ENCODE measurements at places on chromosomes 7 and 10.

- no peak for DNase-seq
Observed at GRCh38 chr7:33632322-33632721, 273.0 kb upstream of the BMPER start.

GRCh38 chr7:28145931-28146330 lies 34.7 kb downstream of the JAZF1 start:
- no peak for DNase-seq

- DNase-seq: no peak
Observed at GRCh38 chr10:59107147-59107546, 69.3 kb upstream of the PHYHIPL start.

DNA sequence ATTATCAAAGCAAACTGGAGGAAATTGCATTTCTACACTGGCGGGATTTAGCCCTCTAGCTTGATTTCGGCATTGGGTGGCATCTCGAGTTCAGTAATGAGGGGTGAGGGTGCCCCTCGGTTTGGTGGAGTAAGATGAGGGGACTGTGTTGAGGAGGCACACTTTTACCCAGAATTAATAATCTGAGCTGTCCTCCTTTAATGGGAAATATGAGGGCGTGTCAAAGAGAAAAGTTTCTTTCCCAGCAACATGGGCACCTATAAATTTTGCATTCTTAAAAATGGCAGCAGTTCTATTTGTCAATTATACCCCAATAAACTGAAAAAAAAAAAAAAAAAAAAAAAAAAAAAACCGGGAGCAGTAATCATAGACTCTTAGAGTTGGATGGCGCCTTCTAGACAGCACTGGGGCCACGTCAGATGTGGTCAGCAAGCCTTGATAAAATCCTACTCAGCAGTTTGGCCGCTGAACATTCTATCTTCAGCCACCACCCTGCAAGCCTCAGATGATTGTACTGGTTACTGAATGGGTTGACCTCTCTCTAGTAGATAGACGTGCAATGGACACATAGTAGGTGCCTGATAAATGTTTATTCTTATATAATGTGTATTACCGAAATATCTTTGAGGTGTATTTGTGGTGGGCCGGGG lies 931 bp downstream of the PAPSS2 start:
- DNase-seq: no peak

GRCh38 chr10:70890917-70891431 lies 2.6 kb upstream of the PCBD1 start:
- DNase-seq: no peak

- no peak for DNase-seq
Observed at GRCh38 chr10:35089611-35090161, 455 bp downstream of the CUL2 start.

DNA sequence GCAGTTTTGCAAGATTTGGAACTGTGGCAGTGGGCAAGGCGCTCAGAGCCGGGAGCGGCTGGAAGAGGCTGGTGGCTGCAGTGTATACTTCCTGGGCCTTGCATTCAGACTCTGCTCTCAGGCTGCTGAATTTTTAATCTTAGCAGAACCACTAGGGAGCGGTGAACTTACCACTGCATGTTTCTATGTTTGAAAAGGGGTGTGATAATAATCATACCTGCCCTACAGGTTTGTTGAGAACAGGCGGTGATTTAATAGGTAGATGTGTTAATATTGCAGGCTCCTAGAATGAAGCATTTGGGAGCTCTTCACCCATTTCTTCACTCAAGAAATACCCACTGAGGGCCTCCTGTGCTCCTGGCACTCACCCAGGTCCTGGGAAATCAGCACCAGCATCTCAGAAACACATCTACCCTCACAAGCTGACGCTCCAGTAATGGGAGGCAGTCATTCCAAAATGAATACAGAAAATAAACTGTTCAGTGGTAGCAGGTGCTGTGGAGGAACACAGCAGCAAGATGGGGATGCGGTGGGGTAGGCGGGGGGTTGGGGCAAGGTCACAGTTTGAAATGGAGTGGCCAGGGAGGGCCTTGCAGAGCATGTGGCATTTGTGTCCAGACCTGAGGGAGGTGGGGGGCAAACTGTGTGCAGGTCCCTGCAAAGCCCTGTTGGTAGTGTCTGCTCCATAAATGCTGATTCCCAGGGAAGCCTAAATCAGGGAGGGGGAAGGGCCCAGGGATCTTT lies 41.0 kb downstream of the VWA2 start:
- no peak for DNase-seq

DNA sequence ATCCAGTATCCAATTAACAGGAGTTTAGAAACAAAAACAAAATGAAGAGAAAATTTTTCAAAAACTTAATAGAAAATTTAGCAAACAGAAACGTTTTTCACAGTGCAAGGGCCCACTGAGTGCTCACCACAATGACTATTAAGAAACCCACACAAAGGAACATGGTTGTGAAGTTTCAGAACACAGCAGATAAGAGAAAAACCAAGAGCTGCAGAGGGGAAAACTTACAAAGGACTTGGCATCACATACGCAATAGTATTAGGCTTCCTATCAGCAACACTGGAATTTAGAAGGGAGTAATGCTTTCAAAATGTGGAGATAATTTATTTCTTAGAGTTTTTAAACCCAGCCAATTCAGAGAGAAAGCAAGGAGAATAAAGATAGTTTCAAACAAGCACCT lies 1.7 kb upstream of the C7orf25 start:
- DNase-seq: no peak

GRCh38 chr7:107993891-107994291 lies 9.1 kb downstream of the LAMB1 start:
- no peak for DNase-seq

GRCh38 chr7:47283497-47284131 lies 298.3 kb downstream of the TNS3 start:
- no peak for DNase-seq

- DNase-seq: no peak
Observed at GRCh38 chr7:129371487-129371886, 62.7 kb upstream of the STRIP2 start.

GRCh38 chr10:76318211-76318610 lies 886.8 kb downstream of the LRMDA start:
- DNase-seq: no peak

GRCh38 chr10:90813594-90814365 lies 44.1 kb downstream of the HTR7 start:
- DNase-seq: no peak

DNA sequence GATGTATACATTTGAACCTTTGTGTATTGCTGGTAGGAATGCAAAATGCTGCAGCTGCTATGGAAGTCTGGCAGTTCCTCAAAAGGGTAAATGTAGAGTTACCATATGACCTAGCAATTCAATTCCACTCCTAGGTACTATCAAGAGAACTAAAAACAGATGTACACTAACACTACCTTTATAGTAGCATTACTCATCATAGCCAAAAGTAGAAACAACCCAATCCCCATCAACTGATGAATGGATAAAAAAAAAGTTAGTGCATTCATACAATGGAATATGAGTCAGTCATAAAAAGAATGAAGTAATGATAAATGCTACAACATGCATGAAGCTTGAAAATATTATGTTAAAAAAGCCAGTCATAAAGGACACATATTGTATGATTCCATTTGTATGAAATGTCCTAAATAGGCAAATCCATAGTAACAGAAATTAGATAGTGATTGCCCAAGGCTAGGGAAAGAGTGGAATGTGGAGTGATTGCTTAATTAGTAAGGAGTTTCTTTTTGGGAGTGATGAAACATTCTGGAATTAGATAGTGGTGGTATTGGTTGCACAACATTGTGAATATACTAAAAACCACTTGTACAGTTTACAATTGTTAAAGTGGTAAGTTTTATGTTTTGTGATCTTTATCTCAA lies 96.4 kb upstream of the AOAH start:
- no peak for DNase-seq

- no peak for DNase-seq
Observed at GRCh38 chr7:29113384-29114102, 32.8 kb downstream of the CPVL start.

GRCh38 chr10:100138921-100139496 lies 46.8 kb downstream of the ERLIN1 start:
- no peak for DNase-seq

GRCh38 chr7:86366946-86367345 lies 276.8 kb upstream of the GRM3 start:
- no peak for DNase-seq

- no peak for DNase-seq
Observed at GRCh38 chr7:33868166-33868565, 37.2 kb upstream of the BMPER start.

All from stimulated activated CD4-positive, alpha-beta T cell treated with anti-CD3 and anti-CD28 coated beads, Interleukin-15, amount 100 ng/mL, for 1 hour (primary cell).